ENCODE measurements at places on chromosomes 12 and 14.

GRCh38 chr12:120049426-120049825 is 60.4 kb downstream of the BICDL1 start:
- DNase-seq: no peak

GRCh38 chr12:2333491-2334195 is 280.9 kb downstream of the CACNA1C start:
- no peak for DNase-seq

- DNase-seq: no peak
Measured at GRCh38 chr14:99520571-99521081, 39.4 kb downstream of the CCNK start.

DNA sequence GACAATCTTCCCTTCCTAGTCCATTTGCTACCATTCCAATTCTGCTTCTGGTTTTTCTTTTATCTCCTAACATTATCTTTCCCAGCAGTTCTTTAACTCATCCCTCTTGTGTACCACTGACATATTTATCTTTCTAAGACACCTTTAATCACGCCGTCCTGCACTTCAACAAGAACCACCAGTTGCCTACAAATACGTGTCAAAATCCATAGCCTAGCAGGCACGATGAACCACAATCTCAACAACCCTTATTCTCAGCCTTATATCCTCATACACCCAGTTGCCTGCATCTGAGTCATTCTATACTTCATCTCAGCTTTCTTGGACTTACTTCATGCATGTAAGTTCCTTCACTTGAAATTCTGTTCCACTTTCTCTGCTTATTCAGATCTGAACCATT is 16.4 kb upstream of the ST8SIA1 start:
- DNase-seq: no peak

DNA sequence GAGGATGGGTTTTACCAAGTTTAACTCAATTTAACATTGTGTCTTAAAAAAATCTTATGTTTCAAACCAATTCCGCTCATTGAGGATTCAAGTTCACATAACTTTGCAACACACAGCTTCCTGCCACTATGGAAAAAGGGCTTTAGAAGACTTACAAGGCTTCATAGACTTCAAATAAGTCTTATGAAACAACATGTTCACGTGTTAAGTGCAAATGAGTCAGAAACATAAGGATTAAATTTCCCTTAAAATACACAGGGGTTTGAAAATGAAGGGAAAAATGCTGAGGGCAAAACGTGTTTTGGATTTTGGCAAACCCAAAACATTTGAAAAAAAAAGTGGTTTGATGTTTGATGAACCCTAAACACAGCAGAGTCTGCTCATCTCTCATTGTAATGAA is 364.8 kb downstream of the BMP4 start:
- DNase-seq: no peak

DNA sequence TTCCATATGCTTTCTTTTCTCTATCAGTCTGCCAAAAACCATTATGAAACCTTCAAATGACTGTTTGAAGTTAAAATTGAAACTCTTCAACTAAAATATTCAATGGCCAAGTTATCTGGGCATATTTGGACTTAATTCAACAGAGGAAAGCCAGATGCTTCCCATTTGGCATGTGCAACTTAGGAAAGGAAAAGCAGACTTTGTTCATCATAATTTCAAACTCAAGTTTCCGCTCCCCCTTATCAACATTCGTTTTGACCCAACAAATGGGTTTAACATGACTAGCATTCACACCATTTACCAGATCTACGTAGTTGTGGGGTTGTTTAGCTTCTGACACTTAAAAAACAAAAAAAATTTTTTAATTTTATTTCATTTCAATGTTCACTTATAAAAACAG is 75.7 kb downstream of the PLEKHG7 start:
- no peak for DNase-seq

GRCh38 chr12:67774983-67775587 is 126.5 kb downstream of the DYRK2 start:
- DNase-seq: no peak

DNA sequence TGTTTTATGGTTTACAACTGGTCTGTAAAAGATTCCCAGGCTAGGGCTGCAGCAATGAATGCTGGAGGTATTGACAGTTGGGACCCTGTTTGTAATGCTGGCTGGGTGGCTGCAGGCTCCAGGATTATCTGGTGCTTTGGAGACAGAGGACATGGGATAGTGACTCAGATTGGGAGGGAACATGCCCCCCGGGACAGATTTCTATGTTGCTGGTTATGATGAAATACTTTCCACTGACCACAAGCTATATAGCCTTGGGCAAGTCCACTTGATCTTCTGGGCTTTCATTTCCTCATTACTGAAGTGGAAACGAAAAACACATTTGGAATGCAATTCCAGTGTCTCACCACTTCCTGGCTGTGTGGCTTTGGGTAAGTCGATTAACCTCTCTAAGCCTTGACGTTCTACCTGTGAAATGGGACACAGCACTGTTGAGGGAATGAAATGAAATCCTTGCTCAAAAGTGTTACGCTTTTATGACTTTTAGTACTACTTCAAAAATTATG is 6.3 kb upstream of the TPCN1 start:
- no peak for DNase-seq

Measured in CD4-positive, alpha-beta T cell treated with Interleukin-10 for 1 hour (primary cell).